ENCODE measurements at places on chromosomes 13 and 19.

DNA sequence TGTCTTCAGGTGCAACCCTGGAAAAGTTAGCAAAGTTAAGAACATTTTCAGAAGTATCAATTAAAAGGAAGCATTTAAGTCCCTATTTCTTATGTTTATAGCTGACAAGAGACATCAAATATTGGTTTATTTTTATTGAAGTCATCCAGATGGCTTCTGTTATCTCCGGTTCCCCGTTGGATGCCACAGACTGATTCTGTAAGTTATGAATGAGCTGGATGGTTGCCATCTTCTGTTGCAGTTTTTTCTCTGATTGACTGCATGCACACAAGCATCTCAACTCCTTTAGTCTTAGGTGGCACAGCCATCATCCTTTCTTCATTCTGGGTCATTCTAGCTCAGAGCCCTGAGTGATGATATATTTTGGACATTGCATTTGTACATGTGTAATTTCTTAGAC is 10.6 kb upstream of the OXGR1 start:
- DNase-seq, result no peak

- peak; percentile 56 for DNase-seq
Observed at GRCh38 chr13:27830010-27830409, 37.7 kb downstream of the GSX1 start.

- peak; percentile 71 for DNase-seq
Observed at GRCh38 chr13:101977475-101977874, 424.4 kb downstream of the FGF14 start.

- DNase-seq, result no peak
Observed at GRCh38 chr19:46859637-46860124, 1.1 kb upstream of the ARHGAP35 start.
